Activated T-cell treated with anti-CD3 and anti-CD28 coated beads, Interleukin-2, amount 50 U/mL, for 72 hours (primary cell): ENCODE measurements at places on chromosomes 3 and 15. TPM values are rescaled to one million over a fixed set of nuclear protein-coding genes. Genes with fewer than 3 reads are reported as not detected.

TMIE gene
- 1.5 TPM for total RNA-seq

GRCh38 chr3:46998121-46998851 lies 18.8 kb downstream of the NBEAL2 start:
- peak; percentile 76 for DNase-seq

- no peak for DNase-seq
Observed at GRCh38 chr3:69827127-69827526, 87.9 kb downstream of the MITF start.

DNA sequence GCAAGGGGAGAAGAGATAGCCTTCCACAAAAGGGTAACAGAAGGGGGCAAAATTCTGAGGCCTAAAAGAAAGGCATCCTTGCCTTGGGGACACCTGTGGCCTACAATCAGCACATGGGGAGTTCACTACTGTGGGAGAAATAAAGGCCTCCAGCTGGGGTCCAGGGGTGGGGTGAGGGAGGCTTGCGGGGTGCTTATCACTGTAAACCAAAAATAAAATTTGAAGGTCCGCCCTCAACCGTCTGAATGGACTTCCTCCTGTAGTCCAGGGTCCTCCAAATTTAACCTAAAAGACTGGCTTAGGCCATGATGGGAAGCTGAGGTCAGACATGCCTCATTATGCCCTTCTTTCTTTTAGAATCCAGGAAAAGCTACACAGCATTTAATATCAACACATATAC lies 2.1 kb upstream of the POLR2M start:
- DNase-seq: no peak

- no peak for DNase-seq
Observed at GRCh38 chr3:184156522-184156955, 1.4 kb downstream of the DVL3 start.

- no peak for DNase-seq
Observed at GRCh38 chr3:10357592-10358308, 36.8 kb upstream of the SEC13 start.

DNA sequence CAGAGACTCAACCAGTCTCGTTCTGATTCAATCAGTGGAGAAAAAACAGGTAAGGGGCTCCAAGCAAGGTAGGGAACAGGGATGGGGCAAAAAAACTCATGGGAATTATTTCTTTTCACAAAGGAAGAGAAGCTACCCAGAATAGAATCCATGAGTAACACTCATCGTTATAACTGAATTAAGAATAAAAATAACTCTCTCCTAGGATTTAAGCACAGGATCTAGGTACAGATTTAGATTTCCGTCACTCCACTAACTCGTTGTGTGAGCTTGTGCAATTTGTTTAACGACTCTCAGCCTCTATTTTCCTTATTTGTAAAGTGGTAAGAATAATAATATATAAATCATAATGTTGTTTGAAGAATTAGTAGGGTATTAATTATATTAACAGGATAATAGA lies 68.6 kb downstream of the ADAMTS9 start:
- DNase-seq: no peak

GRCh38 chr15:63986751-63987341 lies 59.4 kb downstream of the DAPK2 start:
- peak; percentile 7 for DNase-seq

- DNase-seq: no peak
Observed at GRCh38 chr3:10568549-10568948, 63.2 kb upstream of the ATP2B2 start.
